ENCODE measurements at places on chromosomes 4 and X.

DNA sequence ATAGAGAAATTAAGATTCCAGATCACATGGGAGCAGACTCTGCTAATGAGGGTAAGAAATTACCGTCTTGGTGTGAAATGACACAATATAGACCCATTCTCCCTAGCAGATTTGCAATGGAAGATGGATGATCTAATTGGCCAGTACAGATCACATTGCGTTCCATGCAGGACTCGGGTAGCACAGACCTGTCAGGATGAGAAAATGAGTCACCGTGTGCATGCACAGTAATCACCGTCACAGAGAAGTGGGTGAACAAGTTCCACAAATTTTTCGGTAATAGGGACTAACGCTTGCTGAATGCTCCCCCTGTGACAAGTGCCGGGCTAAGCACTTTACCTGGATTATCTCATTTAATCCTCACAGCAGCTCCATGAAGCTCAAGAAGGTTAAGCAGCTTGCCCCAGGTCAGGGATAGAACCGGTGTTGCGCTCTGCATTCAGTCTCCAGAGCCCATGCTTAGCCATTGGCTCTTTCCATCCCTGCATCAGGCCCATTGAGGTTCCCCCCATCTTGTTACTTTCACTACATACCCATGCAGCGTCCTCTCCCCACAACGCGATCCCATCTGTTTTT is 375.6 kb downstream of the FBXW7 start:
- no peak for DNase-seq

DNA sequence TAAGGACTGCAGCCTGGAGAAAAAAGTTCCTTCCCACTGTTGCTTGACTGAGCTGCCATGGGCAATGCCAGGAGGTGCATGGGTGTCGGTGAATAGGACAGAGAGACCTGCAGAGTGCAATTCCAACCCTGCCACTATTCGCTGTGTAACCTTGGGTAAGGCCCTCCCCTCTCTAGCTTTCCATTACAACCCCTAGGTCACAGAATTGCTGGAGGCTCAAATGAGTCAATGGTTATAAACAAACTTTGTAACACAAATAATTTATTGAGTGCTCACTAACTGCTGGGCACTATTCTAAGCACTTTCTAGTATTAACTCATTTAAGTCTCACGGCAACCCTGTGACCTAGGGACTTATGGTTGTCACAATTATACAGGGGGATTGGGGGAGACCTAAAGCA is 37.8 kb downstream of the PJA1 start:
- no peak for DNase-seq

- DNase-seq: no peak
Measured at GRCh38 chr4:54780149-54780495, 122.4 kb downstream of the KIT start.

DNA sequence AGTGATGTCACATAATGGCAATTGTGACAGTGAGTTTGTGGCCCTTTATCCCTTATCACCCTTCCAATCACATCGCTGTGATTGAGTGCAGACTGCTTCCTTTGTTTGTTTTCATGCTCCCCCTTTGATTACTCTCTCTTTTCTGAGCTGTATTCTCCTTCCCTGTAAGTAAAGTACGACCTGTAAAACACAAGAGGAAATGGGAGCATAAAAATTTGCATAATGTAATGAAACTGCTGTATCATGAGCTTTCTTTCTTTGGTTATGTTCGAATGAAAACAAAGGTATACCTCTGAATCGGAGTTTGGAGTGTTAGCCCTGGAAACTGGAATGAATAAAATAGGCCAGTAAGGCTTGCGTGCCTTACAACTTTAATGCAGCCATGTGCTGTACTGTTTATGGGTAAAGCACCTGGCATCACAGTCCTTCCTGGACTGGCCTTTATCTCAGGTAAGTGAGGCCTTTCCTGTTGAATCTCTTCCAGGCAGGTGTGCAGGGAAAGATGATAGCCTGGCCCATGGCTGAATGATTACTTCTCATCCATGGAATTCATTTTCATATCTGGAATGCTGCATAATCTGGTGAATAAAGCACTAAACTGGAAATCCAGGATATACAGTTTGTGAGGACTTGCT is 26.6 kb upstream of the HS3ST1 start:
- DNase-seq: no peak

GRCh38 chr4:182174979-182175378 is 68.2 kb upstream of the TENM3 start:
- no peak for DNase-seq

DNA sequence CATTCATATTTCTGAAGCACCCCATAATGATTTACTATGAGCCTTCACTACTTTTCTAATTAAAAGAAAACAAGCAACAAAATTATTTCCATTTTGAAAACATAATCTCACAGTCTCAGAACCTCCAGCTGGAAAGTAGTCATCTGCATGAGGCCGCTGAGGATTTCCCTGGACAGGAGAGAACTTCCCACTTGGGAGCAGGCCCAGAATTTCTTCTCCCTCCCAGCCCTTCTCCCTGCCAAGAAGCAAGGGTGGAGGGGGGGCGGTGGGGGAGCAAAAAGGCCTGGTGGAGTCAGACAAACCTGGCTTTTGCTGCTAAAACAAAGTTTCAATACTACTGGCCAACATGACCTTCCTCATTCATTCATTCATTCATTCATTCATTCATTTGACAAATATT is 167.3 kb downstream of the PJA1 start:
- DNase-seq: no peak

GRCh38 chrX:35868501-35868900 is 51.0 kb upstream of the CFAP47 start:
- DNase-seq: no peak

- DNase-seq: no peak
Measured at GRCh38 chr4:137541876-137542646, 9.8 kb upstream of the PCDH18 start.

DNA sequence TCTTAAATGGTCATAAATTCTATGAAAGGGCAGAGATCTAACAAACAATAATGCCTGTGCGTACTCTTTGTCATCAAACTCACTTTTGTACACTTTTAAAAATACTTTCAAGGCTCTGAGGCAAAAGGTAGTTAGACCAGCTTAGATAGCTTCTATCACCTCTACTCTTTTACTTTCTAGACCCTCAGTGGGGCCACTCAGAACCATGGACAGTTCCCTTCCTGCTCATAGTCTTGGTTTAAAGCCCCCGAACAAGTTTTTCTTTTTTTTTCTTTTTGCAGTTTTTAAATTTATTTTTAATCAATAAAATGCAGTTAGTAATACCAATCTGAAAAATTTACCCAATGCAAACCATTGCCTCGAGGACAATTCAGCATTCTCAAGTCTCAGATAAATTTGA is 460.5 kb upstream of the CNKSR2 start:
- no peak for DNase-seq

DNA sequence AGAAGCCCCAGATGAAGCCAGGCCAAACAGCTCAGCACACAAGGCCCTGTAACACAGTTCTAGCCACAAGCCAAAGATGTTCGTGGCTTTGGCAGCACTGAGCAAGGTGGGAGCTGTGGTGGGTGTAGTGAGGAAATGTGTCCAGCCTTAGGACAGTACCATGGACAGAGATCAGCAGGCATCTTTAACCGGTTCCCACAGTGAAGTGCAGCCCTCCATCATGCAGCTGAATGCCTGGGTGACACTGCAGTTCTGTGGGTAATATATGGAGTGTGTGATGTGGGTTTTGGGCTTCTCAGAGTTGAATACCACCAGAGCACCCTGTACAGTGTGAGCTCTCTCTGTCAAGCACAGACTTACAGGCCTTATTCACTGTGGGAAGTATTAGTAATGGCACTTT is 6.0 kb upstream of the NEXMIF start:
- DNase-seq: no peak

DNA sequence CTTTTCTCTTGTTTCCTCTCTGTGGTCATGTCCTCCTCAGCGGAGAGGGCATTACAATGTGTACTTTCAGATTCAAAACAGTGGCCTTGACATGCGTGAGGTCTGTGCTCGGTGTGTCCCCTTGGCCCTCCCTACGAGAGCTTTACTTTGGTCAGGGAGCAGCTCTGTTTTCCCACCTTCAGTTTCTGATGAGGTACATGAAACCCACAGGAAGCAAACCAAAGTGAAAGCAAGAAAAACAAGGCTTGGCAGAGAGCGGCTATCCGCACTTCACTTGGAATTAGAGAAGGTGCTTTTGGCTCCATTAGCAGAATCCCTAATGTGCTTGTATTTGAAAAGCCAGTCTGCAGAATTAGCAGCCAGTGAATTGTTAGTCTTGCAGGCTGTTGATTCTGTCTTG is 19.5 kb upstream of the BOD1L1 start:
- no peak for DNase-seq

DNA sequence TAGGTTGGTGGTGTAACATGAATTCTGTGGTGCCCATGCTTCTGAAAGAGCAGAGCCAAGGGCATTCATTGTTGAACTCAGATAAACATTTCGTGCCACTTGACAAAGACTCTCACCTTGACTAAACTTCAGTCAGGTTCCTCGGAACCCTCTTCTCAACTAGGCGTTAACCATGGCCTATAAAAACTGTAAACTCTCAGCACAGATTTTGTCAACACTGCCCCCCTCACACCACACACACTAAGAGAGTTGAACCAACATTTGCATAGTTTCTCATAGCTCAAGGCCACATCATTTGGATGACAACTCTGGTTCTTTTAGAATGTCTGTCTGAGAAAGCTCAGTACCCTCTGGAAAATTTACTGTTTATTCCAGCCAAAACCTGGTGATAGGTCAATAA is 28.1 kb downstream of the CASP6 start:
- no peak for DNase-seq

DNA sequence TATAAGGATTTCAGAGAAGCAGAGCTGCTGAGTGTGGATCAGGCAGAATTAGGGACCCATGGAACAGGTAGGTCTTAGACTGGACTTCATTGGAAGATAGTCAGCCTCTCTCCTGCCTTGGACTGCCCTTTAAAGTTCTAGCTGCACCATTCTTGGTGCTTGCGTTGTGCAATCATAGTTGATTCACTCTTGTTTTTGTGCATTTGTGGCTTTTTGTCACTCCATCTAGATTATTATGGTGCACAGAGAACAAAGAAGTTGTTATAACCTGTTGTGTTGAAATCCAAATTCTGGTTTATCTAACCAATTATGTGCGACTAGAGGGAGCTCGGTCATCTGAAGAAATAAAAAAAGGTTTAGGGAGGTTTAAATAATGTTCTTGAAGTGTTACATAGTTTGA is 59.3 kb downstream of the JADE1 start:
- DNase-seq: no peak

- no peak for DNase-seq
Measured at GRCh38 chr4:98556451-98556850, 102.0 kb downstream of the TSPAN5 start.

GRCh38 chrX:118677318-118677717 is 50.1 kb upstream of the IL13RA1 start:
- DNase-seq: no peak

DNA sequence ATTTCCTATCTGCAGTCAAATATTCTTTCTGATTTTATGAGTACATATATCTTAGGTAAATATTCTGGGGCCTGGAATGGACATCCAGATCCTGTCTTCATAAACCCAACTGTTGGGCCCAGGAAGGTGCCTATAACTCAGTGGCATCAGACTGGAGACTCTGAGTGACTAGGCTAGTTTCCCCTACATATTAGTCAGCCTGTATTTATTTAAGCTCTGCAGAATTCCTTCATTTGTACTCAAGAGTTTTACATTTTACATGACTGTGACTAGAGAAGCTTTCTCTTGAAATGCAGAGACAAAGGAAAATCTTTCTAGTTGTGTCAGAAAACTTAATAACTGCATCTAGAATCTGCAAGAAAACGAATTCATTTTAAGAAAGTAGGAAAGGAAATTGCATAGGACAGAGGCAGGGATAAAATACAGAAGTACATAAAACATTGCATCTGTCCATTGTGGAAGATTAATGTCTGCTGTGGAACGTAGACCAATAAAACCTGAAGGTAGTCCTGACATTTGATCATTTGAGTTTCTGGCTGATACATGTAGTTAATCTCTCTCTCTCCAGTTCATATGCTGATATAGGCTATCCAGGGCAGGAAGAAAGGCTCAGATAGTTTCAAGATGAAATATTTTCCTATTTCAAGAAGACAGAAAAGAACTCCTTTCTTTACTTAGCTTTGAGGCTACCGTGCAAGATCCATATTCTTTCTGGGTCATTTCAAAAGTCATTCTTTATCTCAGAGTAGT is 78.2 kb downstream of the OPHN1 start:
- no peak for DNase-seq

GRCh38 chrX:10167573-10167972 is 10.8 kb downstream of the CLCN4 start:
- no peak for DNase-seq

GRCh38 chrX:46465203-46465602 is 80.0 kb downstream of the ZNF674 start:
- no peak for DNase-seq

GRCh38 chr4:154961263-154961662 is 180.2 kb downstream of the RBM46 start:
- DNase-seq: no peak

DNA sequence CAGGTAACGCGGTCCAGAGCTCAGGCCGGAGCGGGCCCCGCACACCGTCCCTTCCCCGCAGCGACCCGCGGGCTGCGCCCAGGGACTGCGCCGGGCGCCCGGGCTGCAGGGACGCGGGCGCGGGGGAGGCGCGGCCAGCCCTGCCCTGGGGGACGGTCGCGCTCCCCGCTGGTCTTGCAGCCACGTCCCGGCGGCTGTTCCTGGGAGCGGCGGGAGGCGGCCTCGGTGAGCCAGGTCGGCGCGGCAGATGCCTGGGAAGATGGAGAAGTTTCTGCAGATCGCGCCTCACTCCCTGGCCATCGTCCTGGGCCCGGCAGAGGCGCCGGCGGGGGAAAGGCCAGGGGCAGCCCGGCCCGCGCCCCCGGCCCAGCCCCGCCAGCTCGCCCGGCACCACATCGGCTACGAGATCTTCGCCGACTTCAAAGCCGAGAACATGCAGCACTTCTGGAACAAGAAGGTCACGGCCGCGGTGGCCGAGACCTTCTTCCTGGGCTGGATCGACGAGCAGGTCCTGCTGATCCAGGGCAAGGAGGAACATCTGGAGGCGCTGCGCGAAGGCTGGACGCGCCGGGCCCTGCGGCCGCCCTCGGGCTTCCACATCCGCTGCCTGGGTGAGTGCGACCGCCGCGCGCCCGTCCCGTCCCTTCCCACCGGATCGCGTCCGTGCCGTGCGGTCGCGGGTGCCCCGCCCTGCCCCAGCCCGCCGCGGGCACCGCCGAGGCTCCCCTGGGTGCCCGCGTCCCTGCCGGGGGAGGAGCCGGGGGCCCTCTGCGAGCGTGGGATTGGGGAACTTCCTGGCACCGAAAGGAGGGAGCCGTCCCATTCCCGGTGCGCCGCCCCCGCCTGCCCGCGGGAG is 107.4 kb upstream of the STOX2 start:
- no peak for DNase-seq

GRCh38 chr4:107877361-107877760 is 52.6 kb downstream of the SGMS2 start:
- DNase-seq: no peak

Measured in stimulated activated CD4-positive, alpha-beta T cell treated with anti-CD3 and anti-CD28 coated beads, Interleukin-2, amount 100 ng/mL, for 24 hours (primary cell).